ENCODE measurements at places on chromosomes 4 and X. TPM values are rescaled to one million over a fixed set of nuclear protein-coding genes. Genes with fewer than 3 reads are reported as not detected.

The PNMA5 gene
- not detected for total RNA-seq

DNA sequence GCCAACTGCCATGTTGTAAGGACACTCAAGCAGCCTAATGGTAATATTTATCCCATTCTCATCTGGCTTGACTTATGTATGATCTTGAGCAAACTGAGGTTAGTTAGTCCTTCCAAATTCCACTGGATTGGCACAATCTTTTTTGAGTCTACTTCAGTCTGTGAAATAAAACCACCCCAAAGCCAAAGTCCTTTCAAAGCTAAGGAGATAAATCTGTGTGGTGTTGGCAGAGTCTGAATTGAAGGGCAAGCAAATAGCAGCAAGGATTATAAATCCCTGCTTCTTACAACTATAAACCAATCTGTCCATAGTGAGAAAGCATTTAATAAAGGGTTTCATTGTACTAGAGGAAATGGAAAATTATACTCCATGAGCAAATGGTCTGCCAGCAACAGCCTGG is 233.9 kb upstream of the GLRA2 start:
- no peak overlapping the region for H3K4me3 ChIP-seq
- H3K4me1 ChIP-seq: no peaks in the 10 kb centered on the region
- no peak for DNase-seq
- no peak overlapping the region for H3K27ac ChIP-seq
- no peaks in the 10 kb centered on the region for H3K36me3 ChIP-seq

The NAT8L gene
- 4.2 TPM for total RNA-seq

The GRPR gene
- total RNA-seq: 8.3 TPM

The FHDC1 gene
- 1.1 TPM for total RNA-seq

The ENPP6 gene
- not detected for total RNA-seq

- H3K4me1 ChIP-seq: no peaks in the 10 kb centered on the region
- no peak overlapping the region for H3K27ac ChIP-seq
- no peaks in the 10 kb centered on the region for H3K36me3 ChIP-seq
- H3K27me3 ChIP-seq: peaks cover under 1% of the 10 kb centered on the region
- no peak for DNase-seq
- H3K4me3 ChIP-seq: no peak overlapping the region
These were observed 32.2 kb upstream of the MSL3 start for GRCh38 chrX:11725631-11726442.

- H3K27ac ChIP-seq: no peak overlapping the region
- DNase-seq: no peak
- no peaks in the 10 kb centered on the region for H3K36me3 ChIP-seq
- H3K4me3 ChIP-seq: no peak overlapping the region
- H3K27me3 ChIP-seq: no peaks in the 10 kb centered on the region
- no peaks in the 10 kb centered on the region for H3K4me1 ChIP-seq
These were observed 282.2 kb downstream of the GUCY2F start for GRCh38 chrX:109199726-109200125.

- H3K27me3 ChIP-seq: no peaks in the 10 kb centered on the region
- H3K4me1 ChIP-seq: no peaks in the 10 kb centered on the region
- H3K4me3 ChIP-seq: no peak overlapping the region
These were observed 16.2 kb downstream of the LRIT3 start for GRCh38 chr4:109864134-109864533.

GRCh38 chr4:154604696-154605200 is 7.7 kb downstream of the FGG start:
- H3K4me1 ChIP-seq: no peaks in the 10 kb centered on the region
- no peak overlapping the region for H3K4me3 ChIP-seq
- no peak overlapping the region for H3K27ac ChIP-seq
- no peaks in the 10 kb centered on the region for H3K36me3 ChIP-seq

GRCh38 chr4:143336781-143337599 is at the start of gene GAB1:
TSS of gene GAB1 (plus strand) at chr4:143336876. CDS start at chr4:143337189, 313 bp downstream.
- peaks cover 3% of the 10 kb centered on the region for H3K4me1 ChIP-seq
- peak; percentile 68 for DNase-seq
- peak within 1 kb of the TSS; percentile 86 for H3K27ac ChIP-seq
- H3K36me3 ChIP-seq: no peaks in the 10 kb centered on the region
- peak within 1 kb of the TSS; percentile 78 for H3K4me3 ChIP-seq

DNA sequence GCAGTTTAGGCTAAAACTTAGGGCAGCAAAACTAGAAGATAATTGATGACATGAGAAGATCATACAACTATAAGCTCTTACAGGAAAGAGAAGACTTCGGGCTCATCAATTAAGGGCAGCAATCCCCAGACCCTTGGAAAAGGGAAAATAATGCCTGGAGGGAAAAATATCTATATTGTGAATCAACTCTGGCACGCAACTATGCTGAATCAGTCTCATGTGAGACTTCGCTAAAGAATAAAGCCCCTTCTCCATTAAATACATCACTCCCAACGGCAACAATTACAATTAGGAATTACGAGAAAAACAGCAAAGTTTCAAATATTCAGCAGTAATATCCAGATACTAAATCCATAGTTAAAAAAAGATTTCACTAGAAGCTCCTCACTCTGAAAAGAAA is 2016.8 kb upstream of the IGFBP7 start:
- H3K27ac ChIP-seq: no peak overlapping the region
- H3K4me3 ChIP-seq: no peak overlapping the region
- no peaks in the 10 kb centered on the region for H3K4me1 ChIP-seq

DNA sequence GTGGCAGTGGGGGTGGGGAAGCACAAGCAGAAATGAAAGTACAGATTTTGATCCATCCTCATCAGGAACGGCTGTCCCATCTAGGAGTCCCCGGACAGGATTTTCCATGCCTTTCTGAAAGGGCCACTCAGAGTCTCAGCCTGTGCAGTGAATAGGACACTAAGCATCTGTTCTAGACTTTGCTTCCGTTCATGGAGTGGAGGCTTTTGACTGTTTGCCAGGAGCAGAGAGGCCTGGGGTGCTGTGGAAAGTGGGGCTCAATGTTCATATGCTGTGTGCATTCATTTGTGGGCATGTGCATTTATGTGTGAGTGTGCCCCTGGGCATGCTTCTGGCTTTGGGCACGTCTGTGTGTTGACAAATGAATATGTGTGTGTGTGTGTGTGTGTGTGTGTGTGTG is 25.6 kb upstream of the MAMLD1 start:
- H3K4me3 ChIP-seq: no peak overlapping the region
- no peak overlapping the region for H3K27ac ChIP-seq
- no peaks in the 10 kb centered on the region for H3K4me1 ChIP-seq
- DNase-seq: no peak

DNA sequence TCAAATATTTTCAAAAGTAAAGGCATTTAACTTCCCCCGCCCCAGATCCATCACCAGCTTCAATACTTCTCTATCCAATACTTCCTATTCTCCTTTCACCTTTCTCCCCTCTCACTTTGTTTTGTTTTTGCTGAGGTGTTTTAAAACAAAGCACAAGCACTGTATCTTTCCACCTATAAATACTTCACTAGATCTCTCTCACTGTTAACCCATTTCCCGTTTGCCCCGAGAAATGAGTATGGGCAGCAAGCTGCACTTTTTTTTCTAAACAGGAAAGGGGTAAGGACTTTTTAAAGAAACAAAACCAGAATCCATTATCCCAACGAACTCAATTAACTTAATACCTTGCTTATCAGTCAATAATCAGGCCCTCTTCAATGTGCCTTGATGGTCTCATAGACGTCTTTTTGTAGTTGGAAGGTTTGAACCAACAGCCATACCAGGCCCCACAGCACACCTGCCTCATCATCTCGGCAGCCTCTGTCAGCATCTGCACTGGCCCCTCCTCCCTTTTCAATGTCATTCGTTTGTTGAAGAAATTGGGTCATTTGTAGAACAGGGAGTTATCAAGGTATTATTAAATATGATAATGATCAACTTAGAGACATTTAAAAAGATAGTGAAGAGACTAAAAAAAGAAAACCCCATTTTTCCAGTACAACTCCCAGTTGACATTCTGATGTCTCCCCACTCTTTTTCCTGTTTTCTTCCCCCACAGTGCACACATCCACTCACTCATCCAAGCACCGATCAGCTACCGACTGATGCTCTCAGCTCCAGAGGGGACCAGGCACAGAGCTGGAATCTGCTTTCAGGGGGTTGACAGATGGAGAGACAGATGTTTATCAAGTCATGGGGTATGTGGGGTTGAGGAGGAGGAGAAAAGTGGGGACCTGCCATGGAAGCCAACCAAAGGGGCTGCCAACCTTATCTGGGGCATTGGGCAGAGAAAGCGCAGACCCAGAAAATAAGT is 25.8 kb downstream of the CRMP1 start:
- H3K27me3 ChIP-seq: no peaks in the 10 kb centered on the region
- no peak overlapping the region for H3K27ac ChIP-seq
- no peak overlapping the region for H3K4me3 ChIP-seq
- H3K4me1 ChIP-seq: no peaks in the 10 kb centered on the region

- DNase-seq: no peak
- no peaks in the 10 kb centered on the region for H3K36me3 ChIP-seq
- H3K4me1 ChIP-seq: no peaks in the 10 kb centered on the region
These were observed 516.4 kb upstream of the BOD1L1 start for GRCh38 chr4:14143892-14144291.

DNA sequence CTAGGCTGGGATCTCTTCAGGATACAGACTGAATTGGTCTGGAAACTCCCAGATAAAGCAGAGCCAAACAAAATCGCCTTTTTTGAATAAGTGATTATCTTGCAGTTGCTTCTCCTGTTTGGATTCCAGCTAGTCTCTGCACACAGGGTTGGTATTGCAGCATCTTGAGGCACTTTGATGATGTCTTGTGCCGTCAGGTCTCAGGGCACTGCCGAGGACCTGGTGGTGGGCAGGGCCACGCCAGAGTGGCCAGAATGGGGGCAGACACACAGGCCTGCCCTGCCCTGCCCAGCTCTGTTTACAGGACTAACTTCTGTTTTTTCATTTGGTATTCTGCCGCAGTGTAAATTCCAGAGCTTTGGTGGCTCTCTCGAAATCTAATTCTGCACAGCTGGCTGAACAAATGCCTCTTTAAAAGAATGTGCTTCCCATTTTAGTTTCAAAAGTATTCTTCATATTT is 276.1 kb downstream of the NR3C2 start:
- no peaks in the 10 kb centered on the region for H3K27me3 ChIP-seq
- H3K4me1 ChIP-seq: peaks cover 3% of the 10 kb centered on the region
- no peak overlapping the region for H3K27ac ChIP-seq
- no peak for DNase-seq
- H3K36me3 ChIP-seq: no peaks in the 10 kb centered on the region

DNA sequence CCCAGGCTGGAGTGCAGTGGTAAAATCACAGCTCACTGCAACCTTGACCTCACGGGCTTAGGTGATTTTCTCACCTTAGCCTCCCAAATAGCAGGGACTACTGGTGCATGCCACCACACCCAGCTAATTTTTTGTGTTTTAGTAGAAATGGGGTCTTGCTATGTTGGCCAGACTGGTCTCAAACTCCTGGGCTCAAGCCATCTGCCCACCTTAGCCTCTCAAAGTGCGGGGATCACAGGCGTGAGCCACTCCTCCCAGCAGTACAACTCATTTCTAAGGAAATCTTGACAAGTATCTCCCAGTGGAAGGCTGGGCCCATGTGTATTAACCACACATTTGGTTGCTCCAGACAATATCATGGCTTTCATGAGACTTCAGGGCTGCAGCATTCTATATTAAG is 20.4 kb upstream of the PDLIM5 start:
- H3K27ac ChIP-seq: no peak overlapping the region
- H3K27me3 ChIP-seq: no peaks in the 10 kb centered on the region
- H3K4me3 ChIP-seq: no peak overlapping the region
- H3K36me3 ChIP-seq: no peaks in the 10 kb centered on the region
- no peak for DNase-seq
- no peaks in the 10 kb centered on the region for H3K4me1 ChIP-seq

- no peak overlapping the region for H3K27ac ChIP-seq
- H3K4me3 ChIP-seq: no peak overlapping the region
- DNase-seq: no peak
- H3K36me3 ChIP-seq: no peaks in the 10 kb centered on the region
- peaks cover 4% of the 10 kb centered on the region for H3K27me3 ChIP-seq
- no peaks in the 10 kb centered on the region for H3K4me1 ChIP-seq
These were observed 69.7 kb downstream of the FANCB start for GRCh38 chrX:14802943-14803710.

GRCh38 chrX:106007815-106008214 is 30.7 kb downstream of the SERPINA7 start:
- H3K27ac ChIP-seq: no peak overlapping the region
- no peaks in the 10 kb centered on the region for H3K4me1 ChIP-seq
- no peak for DNase-seq
- H3K27me3 ChIP-seq: no peaks in the 10 kb centered on the region
- no peaks in the 10 kb centered on the region for H3K36me3 ChIP-seq

DNA sequence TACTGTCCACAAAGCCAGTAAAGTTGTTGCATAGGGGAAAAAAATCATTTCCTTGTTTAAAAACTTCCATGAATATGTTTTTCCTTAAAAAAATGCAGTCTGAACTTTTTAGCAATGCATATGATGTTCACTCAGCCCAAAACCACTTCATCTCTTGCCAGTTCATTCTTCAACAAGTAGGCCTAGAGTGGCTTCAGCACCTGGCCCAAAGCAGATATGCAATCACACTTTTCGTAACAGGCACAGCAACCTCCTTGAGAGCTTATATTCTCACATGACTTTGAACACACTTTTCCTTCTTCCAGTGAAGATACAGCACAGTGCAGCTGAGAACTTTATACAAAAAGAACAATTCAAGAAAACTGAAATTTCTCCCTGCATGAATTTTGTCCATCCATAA is 128.6 kb downstream of the ADAMTS3 start:
- H3K36me3 ChIP-seq: no peaks in the 10 kb centered on the region
- H3K27ac ChIP-seq: no peak overlapping the region
- DNase-seq: no peak
- no peaks in the 10 kb centered on the region for H3K4me1 ChIP-seq
- no peak overlapping the region for H3K4me3 ChIP-seq

The SMIM10L2A gene
- 2.3 TPM for total RNA-seq

DNA sequence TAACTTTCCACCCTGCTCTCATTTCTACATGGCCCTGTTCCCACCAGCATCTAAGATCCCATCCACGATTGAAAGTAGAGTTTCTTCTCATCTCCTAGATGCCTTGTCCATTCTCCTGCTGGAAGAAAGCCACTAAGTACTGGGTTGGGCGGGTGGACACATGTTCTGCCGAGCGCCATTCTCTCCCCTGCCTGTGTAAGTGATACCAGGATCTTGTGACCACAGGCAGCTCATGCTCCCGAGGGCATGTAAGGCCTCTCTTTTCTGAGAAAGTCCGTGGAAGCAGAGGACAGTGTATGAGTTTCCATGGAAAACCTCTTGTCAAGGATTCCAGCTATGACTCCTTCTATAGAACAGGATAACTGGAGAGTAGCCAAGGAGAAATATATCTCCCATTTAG is 3.3 kb upstream of the SLC25A4 start:
- H3K36me3 ChIP-seq: no peaks in the 10 kb centered on the region
- no peak for DNase-seq
- no peaks in the 10 kb centered on the region for H3K27me3 ChIP-seq
- no peaks in the 10 kb centered on the region for H3K4me1 ChIP-seq

DNA sequence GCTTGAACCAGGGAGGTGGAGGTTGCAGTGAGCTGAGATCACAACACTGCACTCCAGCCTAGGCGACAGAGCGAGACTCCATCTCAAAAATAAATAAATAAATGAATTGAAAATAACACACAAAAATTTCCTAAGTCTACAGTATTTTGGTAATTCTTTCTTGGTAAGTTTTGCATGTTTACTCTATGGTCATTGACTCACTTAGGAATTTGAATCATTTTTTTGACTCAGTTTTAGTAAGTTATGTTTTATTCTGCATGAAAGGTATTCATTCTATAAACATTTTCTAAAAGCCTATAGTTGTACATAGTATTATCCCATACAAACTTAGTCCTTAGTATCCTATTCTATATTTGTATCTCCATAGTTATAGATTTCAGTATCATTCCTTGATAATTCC is 772.9 kb upstream of the SLIT2 start:
- no peaks in the 10 kb centered on the region for H3K27me3 ChIP-seq
- H3K27ac ChIP-seq: no peak overlapping the region

GRCh38 chr4:147518846-147519767 is 38.2 kb downstream of the EDNRA start:
- no peak overlapping the region for H3K4me3 ChIP-seq
- no peaks in the 10 kb centered on the region for H3K36me3 ChIP-seq
- DNase-seq: peak; percentile 46
